Mucosa of descending colon (tissue), 3 donors: ENCODE measurements at places on chromosomes 6 and 20.

- no peak for DNase-seq
Measured at GRCh38 chr6:15362274-15363160, 116.6 kb downstream of the JARID2 start.

GRCh38 chr20:47667531-47668312, 117.6 kb downstream of the SULF2 start:
- no peak for DNase-seq

GRCh38 chr6:85672050-85672449, 29.4 kb upstream of the SYNCRIP start:
- DNase-seq: no peak

DNA sequence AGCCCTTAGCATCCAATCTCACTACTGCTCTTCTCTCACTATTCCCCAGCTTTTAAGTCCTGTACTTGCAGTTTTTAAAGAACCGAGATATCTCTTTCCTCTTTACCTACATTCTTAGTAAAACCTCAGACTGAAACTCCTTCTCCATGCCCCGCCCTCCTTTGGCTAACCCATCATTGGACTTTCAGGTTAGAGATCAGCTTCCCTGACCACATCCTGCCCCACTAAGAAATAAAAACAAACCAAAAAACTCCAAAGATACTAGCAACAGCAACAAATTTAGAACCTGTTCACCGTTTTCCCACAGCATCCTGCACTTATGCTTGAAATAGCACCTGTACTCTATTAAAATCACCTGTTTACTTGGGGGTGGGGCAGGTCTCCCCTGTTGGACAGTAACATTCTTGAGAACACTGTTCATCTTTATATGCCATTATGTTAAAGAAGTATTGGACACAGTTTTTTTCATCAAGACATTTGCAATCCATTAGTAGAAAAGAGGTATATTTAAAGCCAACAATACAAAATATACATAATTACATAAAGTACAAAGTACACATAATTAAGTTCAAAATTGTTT, 16.3 kb upstream of the SMAP1 start:
- no peak for DNase-seq

- DNase-seq: no peak
Measured at GRCh38 chr6:107437691-107438090, 21.7 kb downstream of the PDSS2 start.

GRCh38 chr6:25628471-25629197, 23.4 kb upstream of the SCGN start:
- DNase-seq: no peak

DNA sequence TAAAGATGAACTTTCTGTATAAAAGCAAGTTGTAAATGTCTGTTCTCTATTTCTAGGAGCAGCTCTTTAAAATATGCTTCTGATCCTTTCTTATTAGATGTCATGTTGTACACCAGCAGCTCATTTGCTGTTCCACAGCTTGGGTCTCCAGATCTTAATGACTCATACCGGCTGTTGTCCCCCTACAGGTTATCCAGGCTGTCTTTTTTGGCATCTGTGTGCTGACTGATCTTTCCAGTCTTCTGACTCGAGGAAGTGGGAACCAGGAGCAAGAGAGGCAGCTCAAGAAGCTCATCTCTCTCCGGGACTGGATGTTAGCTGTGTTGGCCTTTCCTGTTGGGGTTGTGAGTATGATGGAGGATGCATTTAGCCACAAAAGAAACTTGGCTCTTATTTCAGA, 76.0 kb downstream of the AIG1 start:
- DNase-seq: no peak

DNA sequence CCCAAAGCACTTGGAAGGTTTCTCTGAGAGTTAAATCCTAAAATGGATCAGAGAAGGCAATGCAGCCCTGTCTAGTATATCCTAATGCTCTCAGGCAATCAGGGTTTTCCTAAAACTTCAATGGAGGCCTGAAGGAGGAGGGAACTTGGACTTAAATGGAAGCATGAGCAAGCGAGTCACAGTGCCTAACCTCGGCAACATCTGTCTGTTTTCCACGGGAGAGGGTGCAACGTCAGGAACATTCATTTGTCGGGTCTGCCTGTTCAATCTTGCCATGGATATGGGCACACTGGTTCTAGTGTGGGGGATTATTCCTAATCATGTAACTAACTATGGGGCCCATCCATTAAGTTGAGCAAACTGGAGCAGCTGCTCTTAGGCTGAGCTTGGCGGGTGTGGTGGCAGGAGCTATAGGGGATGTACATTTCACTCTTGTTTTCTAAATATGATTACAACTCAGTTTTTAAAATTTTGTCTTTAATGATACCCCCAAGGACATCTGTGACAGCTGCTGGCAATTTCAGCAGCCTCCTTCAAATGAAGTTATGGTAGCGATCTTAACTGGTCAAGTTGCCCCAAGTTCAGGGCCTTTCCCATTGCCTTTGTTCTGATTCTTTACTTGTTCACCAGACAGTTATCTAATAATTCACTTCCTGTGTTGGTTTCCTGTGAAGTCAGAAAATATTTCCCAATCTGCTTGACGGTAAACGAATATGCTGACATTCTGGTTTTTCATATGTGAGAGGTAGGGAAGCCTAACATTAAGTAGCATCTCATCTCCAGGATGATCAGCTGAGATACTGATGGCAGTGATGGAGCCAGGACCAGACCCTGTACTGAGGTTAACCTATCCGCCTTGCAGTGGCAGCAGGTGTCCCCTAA, 21.6 kb downstream of the DSE start:
- DNase-seq: no peak

DNA sequence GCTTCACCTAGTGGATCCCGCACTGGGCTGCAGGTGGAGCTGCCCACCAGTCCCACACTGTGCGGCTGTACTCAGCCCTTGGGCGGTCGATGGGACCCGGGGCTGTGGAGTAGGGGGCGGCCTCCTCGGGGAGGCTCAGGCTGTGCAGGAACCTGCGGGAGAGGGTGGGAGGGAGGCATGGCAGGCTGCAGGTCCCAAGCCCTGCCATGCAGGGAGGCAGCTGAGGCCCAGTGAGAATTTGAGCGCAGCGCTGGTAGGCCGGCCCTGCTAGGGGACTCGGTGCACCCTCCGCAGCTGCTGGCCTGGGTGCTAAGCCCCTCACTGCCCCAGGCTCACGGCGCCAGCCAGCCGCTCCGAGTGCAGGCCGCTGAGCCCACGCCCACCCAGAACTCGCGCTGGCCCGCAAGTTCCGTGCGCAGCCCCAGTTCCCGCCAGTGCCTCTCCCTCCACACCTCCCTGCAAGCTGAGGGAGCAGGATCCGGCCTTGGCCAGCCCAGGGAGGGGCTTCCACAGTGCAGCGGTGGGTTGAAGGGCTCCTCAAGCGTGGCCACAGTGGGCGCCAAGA, 1407.6 kb downstream of the EPHA7 start:
- peak; percentile 38 for DNase-seq

- DNase-seq: no peak
Measured at GRCh38 chr6:143961886-143962878, 45.9 kb downstream of the PLAGL1 start.

GRCh38 chr20:23111307-23111943, 25.3 kb upstream of the CD93 start:
- DNase-seq: no peak

GRCh38 chr20:5150226-5151076, 23.6 kb downstream of the CDS2 start:
- peak; percentile 31 for DNase-seq

DNA sequence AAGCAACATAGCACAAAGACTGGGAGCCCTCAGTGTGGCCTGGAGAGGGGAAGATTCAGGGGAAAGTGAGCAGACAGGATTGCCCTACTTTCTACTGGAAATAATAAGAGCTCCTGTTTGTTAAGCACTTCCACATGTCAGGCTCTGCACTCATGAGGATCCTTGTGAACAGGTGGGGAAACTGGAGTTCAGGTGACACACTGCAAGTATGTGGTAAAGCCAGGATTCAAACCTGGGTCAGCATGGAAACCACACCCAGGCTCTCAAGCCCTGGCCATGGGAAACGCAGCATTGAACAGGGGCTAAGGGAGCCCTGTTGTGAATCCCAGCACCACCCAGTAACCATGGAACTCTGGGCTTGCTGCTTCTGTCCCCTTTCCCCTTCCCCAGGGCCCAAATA, 42.8 kb upstream of the ID1 start:
- no peak for DNase-seq

DNA sequence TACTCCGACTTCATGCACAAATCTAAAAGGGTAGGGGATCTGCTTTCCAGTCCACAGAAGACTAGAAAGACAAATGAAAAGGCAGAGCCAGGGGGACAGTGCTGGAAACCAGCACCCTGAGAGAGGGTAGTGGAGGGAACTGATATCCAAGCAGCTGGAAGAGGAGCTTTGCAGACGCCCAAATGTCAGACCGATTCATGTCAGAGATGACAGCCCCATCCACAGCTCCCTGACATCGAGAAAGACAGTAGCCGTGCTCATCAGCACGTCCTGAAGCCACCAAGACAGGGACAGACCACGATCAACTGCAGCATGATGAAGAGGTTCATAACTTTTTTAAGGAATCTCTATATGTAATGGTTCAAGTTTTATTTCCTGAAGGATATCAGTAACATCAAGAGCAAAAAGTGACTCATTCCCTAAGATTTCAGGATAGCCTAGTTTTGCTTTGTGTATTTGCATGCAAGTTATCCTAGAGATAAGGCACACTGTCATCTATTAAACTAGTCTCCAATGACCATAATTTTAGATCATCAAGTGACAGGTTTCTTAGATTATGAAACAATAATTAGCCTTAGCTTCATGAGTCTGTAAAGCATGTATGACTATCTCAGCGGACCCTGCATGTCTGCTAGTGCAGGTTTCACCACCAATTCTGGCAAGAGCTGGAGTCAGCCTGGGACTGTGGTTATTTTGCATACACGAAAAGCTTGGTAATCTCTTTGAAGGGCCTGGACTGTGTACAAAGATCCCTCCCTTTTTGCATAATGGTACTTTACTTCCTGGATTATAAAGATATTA, 43.0 kb downstream of the PRDM1 start:
- peak; percentile 53 for DNase-seq
